ENCODE measurements at places on chromosomes 2 and 18.

GRCh38 chr2:8796878-8797550 lies 40.4 kb downstream of the KIDINS220 start:
- no peak for DNase-seq

- no peak for DNase-seq
Observed at GRCh38 chr2:141557329-141558095, 573.3 kb downstream of the LRP1B start.

GRCh38 chr2:23041443-23041842 lies 343.5 kb upstream of the KLHL29 start:
- DNase-seq: no peak

DNA sequence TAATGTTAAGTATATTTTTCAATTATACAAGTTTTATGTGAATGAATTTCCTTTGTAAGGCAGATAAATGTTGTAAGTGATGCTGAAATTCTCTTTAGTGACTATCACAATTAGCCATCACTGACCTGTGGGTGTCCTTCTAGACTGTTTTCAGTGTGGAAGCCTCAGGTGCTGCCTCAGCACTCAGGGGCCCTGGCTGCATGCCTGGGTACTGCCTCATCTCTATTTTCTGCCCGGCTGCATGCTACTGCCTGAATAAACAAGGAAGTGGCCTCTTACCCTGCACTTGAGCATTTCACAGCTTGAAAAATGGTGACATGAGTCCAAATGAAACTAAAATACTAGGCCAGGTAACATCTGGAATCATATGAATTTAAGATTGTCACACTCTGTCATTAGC lies 787.6 kb upstream of the SALL3 start:
- DNase-seq: no peak

DNA sequence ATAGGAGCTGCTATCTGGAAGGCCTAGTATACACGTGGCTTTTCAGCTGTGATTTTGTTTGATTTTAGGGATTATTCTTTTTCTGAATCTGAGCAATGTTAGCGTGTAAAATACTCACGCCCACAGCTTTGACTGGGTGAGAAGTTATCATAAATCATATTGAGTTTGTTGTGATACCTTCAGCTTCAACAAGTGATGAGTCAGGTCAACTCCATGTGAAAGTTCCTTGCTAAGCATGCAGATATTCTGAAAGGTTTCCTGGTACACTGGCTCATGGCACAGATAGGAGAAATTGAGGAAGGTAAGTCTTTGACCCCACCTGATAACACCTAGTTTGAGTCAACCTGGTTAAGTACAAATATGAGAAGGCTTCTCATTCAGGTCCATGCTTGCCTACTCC lies at the start of gene GKN1:
Gene GKN1, plus strand, starts transcription at position 386 of the 400 bp plus-strand sequence. CDS start 42 bp downstream, outside the sequence.
- no peak for DNase-seq

DNA sequence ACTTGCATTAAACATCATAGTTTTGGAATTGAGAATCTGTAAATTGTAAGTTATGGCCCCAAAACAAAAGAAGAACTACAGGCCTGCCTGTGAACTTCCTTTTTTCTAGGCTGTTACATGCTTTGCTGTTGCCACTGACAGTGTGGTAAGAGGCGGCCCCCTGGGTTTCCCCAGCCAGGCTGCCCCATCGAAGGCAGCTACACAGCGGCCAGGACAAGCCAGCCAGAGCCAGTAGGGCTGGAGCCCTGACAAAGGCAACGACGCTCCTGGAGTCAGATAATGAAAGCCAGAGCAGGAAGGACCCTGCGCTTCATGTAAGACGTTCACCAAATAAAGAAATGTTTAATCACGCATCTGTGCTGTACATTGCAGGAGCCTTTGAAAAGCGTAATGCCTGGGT lies 55.0 kb downstream of the ANKRD44 start:
- no peak for DNase-seq

DNA sequence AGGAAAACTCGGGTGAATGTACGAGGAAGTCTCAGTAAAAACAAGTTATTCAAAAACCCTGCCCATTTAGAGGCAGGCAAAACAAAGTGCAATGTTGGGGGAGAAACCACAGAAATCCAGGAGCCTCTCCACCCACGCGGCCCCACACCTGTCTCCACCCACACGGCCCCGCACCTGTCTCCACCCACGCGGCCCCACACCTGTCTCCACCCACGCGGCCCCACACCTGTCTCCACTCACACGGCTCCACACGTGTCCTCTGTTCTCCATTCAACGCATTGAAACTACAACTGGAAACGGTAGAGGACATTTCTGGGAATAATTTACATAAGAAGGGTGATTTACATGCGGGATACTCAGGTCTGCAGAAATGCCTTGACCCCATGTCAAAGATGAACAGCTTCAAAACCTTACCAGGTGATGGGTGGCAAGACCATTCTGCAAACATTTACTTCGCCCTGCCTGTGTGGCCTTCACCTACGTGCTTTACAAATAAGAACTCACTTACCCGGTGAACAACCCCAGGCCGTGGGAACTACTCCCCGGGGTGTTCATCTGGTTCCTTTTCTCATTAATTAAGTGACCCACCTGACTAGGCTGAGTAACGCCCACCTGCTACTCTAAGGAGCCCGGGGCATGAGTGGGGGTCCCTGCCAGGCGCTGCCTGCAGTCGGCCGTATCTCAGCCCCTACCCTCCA lies 100.4 kb downstream of the EIPR1 start:
- DNase-seq: no peak
